Left ventricle myocardium inferior (tissue), 1 donor: ENCODE measurements at places on chromosomes 16 and 17.

- DNase-seq, result no peak
These were observed 117.3 kb downstream of the IRX5 start for GRCh38 chr16:55047903-55048497.

GRCh38 chr16:49268667-49269066 is 13.0 kb downstream of the CBLN1 start:
- DNase-seq, result no peak

GRCh38 chr17:57408071-57408811 is 151.9 kb downstream of the MSI2 start:
- DNase-seq, result no peak

GRCh38 chr17:9810100-9810949 is 11.6 kb downstream of the GSG1L2 start:
- DNase-seq, result no peak

DNA sequence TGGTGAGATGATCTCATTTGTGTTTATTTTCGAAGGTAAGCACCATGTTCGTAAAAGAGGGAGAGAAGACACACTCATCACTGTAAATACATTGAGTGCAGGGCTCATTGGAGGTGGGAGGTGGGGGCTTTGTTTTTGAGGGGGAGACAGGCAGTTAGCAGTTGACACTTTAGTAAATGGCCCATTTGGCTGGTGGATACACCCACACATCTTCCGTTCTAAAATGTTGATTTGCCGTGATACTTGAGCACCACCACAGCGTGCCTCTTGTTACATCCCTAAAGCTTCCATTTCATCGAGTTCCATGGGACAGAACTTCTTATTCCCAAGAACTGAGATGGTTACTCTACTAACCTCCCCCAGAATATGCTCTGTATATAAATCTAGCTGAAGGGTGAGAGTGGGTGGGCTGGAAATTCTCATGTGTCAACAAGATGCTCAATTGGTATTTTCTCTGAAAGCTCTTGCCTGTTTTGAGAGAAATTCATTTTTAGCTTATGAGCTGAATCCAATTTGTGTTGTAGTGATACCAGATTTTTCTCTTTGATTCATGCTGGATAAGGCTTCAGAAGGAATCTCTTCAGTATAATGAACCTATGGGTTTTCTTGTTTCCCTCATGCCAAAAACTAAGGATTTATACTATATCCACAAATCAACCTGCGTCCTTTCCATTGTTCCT is 314.3 kb downstream of the RBFOX1 start:
- DNase-seq, result no peak

- no peak for DNase-seq
These were observed 44.5 kb upstream of the SMPD3 start for GRCh38 chr16:68492543-68493411.

DNA sequence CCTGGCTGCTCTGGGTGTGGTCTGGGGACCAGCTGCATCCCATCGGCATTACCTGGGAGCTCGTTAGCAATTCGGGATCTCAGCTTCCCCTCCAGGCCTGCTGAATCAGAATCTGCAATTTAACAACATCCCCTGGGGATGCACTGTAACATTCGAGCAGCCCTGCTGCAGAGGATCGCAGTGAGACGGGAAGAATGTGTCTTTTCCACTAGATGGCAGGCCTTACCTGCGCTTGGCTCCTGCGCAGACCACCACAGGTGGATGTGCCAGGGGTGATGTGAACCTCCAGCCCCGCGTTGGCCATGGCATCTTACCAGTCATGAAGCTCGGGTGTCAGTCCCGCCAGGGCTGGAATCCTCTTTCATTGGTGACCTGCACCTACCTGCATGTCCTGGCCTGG is 209.9 kb downstream of the PRKCB start:
- DNase-seq, result no peak
